Mucosa of descending colon (tissue), 3 donors: ENCODE measurements at places on chromosomes 1 and 21.

- DNase-seq, result no peak
Measured at GRCh38 chr1:169027607-169028320, 78.7 kb upstream of the ATP1B1 start.

DNA sequence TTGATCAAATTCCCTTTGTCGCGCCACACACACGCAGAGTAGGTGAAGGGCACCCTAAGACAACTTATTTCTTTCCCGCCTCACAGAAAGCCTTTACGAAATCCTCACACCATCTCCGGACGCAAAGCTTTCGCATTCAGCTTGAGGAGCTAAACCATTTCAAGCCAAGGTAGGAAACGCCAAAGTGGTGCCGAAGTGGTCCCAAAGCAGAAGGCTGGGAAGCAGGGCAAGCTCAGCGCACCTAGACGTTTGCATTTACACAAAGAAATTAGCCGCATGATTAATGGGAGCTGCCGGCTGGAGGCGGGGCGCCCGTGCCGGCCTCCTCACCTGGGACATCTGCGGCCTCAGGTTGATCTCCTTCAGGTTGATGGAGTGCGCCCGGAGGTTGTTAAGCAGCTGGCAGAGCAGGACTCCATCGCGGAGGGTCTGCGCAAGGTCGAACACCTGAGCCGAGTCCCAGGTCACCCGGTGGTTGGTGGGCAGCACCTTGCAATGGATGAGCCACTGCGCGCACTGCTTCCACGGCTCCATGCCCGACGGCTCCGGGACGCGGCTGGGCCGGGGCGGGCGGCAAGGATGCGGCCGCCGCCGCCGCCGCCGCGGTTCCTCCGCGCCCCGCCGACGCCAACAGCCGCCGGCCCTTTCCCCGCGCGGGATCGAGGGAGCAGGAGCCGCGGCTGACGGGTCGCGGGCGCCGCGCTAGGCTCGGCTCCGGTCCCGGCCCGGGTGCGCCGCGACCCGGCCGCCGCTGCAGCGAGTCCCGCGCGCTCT, 457 bp downstream of the VAV3 start:
- DNase-seq, result peak; percentile 11

DNA sequence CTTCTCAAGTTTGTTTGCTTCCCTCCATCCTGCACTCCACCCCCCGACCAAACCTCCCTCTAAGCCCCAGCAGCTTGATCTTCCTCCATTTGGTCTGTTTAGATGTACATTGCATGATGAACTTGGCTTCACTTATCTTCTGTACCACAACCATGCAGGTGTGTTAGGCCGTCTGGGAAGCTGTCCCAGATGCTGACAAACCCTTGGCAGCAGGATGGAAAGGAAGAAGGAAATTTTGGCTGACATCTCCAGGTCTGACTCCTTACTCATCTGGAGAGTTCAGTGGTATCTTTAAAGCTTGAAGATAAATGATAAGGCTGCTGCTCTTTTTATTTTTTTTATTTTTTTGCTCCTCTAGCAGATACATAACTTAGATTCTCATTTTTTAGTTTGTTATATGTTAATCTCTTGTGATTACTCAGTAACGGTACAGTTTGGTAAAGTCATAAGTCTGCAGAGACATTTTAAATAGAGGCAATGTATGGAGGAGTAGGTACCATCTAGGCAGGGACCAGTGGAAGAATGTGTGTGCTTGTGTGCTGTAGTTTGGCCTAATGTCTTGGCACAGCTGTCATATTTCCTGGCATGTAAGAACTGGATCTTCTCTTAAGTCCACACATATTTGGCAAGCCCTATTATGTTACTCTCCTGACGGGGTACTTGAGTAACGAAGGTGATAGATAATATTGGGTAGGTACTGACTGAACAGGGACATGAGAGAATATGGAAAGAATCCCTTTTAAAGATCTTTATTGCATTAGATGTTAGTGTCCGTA, 79.7 kb downstream of the CACHD1 start:
- DNase-seq, result no peak

- DNase-seq, result no peak
Measured at GRCh38 chr1:245575710-245576109, 420.9 kb downstream of the KIF26B start.

DNA sequence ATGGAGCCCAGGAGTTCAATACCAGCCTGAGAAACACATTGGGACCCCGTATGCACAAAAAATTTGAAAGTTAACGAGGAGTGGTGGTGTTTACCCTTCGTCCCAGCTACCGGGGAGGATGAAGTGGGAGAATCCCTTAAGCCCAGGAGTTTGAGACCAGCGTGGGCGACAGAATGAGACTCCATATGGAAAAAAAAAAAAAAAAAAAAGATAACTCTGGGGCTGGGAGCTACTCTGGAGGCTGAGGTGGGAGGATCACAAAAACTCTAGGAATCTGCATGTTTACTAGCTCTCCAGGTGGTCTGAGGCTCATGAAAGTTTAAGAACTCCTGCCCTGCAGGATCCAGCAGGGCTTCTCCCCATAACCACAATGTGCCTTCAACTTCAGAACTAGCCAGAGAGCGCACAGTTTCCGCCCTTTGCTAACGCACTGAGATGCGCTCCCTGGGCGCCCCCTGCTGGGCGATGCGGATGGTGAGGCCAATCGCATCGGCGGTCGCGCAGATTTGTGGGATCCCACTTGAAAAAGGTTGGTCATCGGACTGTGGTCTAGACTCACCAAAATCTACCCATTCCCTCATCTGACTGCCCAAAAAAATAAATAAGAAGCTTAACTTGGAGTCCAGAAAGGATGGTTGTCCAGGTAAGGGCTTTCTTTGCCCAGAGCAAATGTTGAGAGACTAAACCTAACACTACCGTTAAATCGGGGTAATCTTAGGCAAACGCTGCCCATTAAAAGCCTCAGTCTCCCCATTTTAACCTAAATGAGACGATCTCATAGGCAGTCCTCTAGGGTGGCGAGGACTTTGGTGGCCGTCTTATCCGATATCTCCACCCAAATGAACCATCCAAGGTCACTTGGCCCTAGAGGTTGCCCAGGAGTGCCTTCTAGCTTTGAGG, 8.8 kb downstream of the ZNF683 start:
- peak; percentile 93 for DNase-seq

DNA sequence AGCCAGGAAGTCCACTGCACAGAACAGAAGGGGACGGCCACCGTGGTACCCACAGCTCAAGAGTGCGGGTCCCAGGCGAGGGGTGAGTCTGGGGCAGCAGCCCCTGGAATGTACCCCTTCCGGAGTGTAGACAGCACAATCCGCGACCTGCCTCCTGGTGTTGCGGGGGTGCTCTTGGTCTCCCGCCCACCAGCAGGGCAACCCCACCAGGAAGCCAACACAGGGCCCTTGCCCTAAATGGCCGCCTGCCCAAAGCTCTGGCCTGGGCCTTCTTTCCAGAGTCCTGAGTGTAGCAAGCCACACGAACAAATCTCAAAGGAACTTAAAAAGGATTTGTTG, 1.1 kb upstream of the SLC19A1 start:
- no peak for DNase-seq

DNA sequence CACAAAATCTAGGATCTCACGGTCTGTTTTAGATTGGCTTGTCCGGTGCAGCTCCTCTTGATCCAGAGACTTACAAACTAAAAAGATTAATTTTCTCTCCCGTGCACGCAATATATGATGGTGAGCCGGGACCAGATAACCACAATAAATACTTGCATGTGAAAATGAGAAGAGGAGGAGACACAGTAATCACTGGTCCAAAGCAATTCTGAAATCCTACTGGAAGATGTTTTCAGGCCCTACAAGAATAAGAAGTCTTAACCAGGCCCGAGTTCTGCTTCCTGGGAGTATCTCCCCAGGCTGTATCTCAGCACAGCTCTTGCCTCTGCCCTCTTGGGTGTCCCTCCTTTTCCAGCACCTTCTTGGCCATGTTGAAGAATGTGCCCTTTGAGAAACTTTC, 1.0 kb upstream of the WDR4 start:
- no peak for DNase-seq

DNA sequence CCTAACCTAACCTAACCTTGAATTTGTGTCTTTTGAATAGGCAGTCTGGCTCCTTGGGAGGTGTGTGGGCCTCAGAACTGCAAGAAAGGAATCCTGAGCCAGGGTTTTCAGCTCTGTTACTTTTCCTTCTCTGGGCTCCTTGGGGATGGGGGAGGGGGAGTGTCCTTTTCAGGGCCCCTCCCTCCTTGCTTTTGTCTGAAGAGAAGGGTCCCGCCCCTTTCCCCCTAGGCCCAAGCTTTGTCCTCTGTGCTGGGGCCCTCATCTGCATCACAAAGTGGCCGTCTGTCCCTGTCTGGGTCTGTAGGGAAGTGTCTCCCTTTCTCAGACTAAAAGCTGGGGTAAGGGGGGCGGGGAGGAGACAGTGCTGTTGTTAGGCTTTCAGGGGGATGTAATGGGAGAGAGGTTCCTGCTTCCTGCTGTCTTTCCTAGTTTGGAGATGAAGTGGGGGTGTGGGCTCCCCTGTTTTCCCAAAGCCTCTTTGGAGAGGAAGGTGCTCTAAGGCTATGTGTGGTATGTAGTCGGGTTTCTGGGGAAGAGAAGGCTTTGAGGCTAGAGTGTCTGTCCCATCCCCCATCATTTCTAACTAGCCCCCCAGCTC, 3.1 kb downstream of the AGO1 start:
- no peak for DNase-seq

DNA sequence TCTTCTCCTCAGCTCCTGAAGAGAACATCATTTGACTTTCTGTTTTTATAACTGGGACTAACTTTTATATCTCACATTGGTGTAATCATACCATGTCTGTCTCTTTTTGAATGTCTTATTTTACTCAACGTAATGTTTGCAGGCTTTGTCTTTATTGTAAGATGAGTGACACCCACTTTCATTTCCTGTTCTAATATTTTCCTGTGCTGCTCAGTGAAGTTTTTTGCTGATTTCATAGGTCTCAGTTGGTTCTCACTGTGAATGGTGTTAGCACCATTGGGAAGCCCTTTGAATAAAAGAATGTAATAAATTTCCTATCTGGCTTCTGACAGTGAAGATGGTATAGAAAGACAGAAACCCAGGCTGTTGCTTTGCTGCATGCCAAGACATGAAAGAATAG, 84.0 kb downstream of the RAVER2 start:
- no peak for DNase-seq

DNA sequence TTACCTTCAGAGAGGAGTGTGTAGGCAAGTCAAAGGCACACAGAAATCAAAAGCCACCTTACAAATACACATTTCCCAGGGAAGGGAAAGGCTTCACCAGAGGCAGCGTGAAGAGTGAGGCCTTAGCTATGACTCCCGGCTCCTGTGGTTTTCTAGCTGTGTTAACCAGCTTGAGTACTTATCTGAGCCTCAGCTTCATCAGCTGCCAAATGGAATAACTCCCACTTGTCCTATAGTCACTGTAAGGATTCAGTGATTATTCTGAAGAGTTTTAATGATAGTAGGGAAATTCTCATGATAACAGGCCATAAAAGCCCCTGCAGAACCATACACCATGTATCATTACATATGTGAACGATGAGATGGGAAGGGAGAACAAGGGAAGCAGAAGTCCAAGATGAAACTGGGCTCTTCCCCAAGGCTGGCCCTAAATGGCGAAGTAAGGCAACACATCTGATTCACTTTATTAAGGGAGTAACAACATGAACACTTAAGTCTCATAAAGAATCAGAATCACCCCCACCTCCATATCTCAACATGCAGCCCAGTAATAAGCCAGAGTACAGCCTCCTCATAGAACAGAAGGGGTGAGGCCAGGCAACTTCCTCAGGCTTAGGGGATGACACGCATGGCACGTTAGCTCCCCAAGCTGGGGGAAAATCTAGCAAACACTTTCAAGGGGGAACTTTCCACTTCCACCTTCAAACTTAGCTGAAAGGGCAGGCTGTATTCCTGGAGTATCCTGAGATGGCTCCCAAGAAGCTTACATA, 63.7 kb downstream of the SLC66A1 start:
- DNase-seq, result no peak

GRCh38 chr1:168509875-168510791, 33.7 kb downstream of the XCL2 start:
- DNase-seq, result no peak

DNA sequence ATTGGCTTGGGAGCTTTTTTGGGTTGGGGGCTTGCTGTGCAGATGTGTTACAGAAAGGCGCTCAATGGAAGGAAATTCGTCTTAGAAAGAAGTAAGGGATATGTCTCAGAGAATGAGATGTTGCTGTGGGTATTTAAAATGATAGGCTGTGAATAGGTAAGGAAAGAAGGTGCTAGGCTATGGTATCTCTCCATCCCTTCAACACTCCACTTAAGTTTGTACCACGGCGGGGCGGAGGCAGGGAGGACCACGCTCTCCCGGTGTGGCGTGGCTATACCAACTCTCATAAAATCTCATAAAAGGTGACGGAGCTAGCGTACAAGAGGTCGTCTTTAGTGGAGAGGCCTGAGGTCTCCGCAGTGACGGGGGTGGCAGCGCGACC, 305 bp upstream of the RPS6KC1 start:
- no peak for DNase-seq

GRCh38 chr1:36729289-36729688, 246.6 kb upstream of the CSF3R start:
- no peak for DNase-seq

DNA sequence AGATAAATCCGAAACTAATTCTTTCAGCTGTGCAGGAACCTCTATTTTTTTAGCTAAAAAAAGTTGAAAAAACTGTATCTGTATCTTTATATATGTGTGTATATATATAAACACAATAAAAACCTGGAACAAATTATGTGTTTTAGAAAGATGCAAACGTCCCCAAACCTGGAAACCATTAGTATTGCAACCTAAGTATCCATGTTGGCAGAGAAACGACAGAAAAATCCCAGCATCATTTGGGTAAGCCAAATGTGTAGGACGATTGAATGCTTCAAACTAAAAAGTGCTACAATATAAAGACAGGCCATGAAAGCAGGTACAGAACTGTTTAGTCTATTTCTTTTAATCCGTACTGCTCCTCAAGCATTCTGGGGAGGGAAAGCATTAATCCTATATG, 87.9 kb downstream of the AHCTF1 start:
- no peak for DNase-seq

- no peak for DNase-seq
Measured at GRCh38 chr1:42955311-42956063, 3.2 kb downstream of the SLC2A1 start.

DNA sequence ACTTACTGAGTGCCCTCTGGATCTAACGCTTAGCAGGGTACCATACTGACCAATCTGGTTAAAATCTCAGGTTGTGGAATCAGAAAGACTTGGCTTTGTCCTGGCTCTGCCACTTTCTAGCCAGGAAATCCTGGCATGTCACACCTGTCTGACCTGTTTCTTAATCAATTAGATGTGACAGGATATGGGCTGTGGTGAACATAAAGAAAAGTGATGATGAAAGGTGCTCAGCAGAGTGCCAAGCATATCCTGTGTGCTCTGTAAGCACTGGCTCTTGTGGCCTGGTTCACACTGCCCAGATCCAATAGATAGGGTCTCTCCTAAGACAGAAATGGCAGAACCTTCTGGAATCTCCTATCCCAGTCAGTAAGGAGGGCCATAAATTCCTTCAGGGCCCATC, 53.9 kb downstream of the PHC2 start:
- no peak for DNase-seq

- DNase-seq, result no peak
Measured at GRCh38 chr21:38758501-38759214, 47.1 kb upstream of the ETS2 start.

GRCh38 chr1:111778066-111778465, 22.4 kb downstream of the DDX20 start:
- DNase-seq, result no peak

- no peak for DNase-seq
Measured at GRCh38 chr21:23780326-23780725, 1827.0 kb downstream of the MRPL39 start.

- no peak for DNase-seq
Measured at GRCh38 chr1:211334986-211335385, 8.4 kb downstream of the TRAF5 start.
